ENCODE measurements at places on chromosomes 5 and 9.

GRCh38 chr5:74420220-74420619 lies 220.3 kb downstream of the ENC1 start:
- no peak for DNase-seq

- no peak for DNase-seq
These were observed 229.5 kb upstream of the TYRP1 start for GRCh38 chr9:12463641-12464040.

GRCh38 chr5:131647048-131647769 lies 12.2 kb upstream of the RAPGEF6 start:
- DNase-seq: no peak

- no peak for DNase-seq
These were observed 1.3 kb downstream of the FBXL7 start for GRCh38 chr5:15501091-15501791.

- no peak for DNase-seq
These were observed 3.1 kb upstream of the ZER1 start for GRCh38 chr9:128774804-128775203.

DNA sequence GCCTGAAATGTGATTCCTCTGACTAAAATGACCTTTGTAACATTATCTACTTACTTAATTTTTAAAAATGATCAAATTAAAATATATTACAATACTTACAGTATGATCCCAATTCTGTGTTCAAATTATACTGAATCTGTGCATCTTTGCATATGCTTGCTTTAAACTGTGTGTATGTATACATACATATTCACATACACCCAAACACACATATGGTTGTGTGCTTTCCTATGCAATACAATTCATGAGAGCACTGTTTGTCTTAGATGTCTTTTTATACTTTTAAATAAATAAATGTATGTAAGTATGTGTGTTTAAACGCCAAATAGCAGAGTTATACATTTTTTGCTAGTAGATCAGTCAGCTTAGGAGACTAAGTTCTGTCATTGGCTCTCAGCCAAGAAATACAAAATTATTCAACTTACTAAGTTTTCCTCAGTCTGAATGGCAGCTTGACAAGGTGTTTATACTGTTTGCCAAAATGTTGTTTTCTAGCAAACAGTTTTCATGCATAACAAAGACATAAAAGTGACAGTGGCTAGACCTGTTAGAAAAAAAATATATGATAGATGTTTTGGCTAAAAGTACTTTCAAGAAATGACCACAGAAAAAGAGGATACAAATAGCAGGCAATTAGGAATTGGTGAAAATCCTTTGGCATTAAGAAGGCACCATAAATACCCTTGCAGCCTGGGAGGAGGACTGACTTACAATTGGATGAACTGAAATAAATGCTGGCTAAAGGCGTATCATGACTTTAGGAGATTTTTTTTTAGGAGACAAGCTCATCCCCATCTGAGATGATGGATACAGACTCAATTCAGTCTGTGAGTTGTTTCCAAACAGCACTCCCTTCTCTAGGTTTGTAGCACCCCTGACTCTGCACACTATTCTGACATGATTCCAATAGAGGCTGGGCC lies 7.9 kb downstream of the TICAM2 start:
- no peak for DNase-seq

- no peak for DNase-seq
These were observed 86.1 kb downstream of the ADAMTS6 start for GRCh38 chr5:65395526-65396155.

- peak; percentile 77 for DNase-seq
These were observed at the start of gene DCAF12 for GRCh38 chr9:34126207-34127034. Gene DCAF12 (minus strand): TSS chr9:34126698. CDS start chr9:34126431, 267 bp downstream.

- no peak for DNase-seq
These were observed 21.6 kb upstream of the CLPTM1L start for GRCh38 chr5:1366514-1366913.
